HepG2 (cell line): ENCODE measurements at places on chromosomes 1 and 21. TPM values are rescaled to one million over a fixed set of nuclear protein-coding genes. Genes with fewer than 3 reads are reported as not detected.

The CCSAP gene
- 9.0 and 10.0 TPM in 2 replicates for total RNA-seq

The DNALI1 gene
- total RNA-seq = 0.42 and 0.52 TPM in 2 replicates

The BTBD8 gene
- 1.8 TPM in 2 replicates for total RNA-seq

The SLC44A5 gene
- total RNA-seq = 4.2 and 8.0 TPM in 2 replicates

The ASAP3 gene
- total RNA-seq = 28.6 and 37.0 TPM in 2 replicates

The TACSTD2 gene
- not detected in 2 replicates for total RNA-seq

The CD1B gene
- total RNA-seq = not detected in 2 replicates

The OR10Z1 gene
- not detected in 2 replicates for total RNA-seq

GRCh38 chr1:109109906-109110305 lies 4.0 kb upstream of the ELAPOR1 start:
- H3K27me3 ChIP-seq = peaks cover 36% of the 10 kb centered on the region
- H3K36me3 ChIP-seq = no peaks in the 10 kb centered on the region
- H3K4me1 ChIP-seq = peaks cover 28% of the 10 kb centered on the region
- no peak overlapping the region for H3K27ac ChIP-seq
- no peak for DNase-seq
- no peak overlapping the region for H3K4me3 ChIP-seq

- no peaks in the 10 kb centered on the region; the same call in 1 of the 2 replicates for H3K27me3 ChIP-seq
- H3K36me3 ChIP-seq = no peaks in the 10 kb centered on the region
- H3K4me1 ChIP-seq = no peaks in the 10 kb centered on the region
- no peak for DNase-seq
- H3K4me3 ChIP-seq = no peak overlapping the region
These were observed 47.8 kb upstream of the BTG3 start for GRCh38 chr21:17660452-17660851.

GRCh38 chr1:31715873-31716220 lies 12.0 kb upstream of the COL16A1 start:
- H3K27ac ChIP-seq = no peak overlapping the region
- DNase-seq = no peak
- H3K4me1 ChIP-seq = peaks cover 31% of the 10 kb centered on the region
- no peaks in the 10 kb centered on the region for H3K36me3 ChIP-seq
- H3K27me3 ChIP-seq = no peaks in the 10 kb centered on the region; the same call in 2 of the 3 replicates

- peaks cover 7% of the 10 kb centered on the region; the same call in 1 of the 2 replicates for H3K4me1 ChIP-seq
- no peak overlapping the region for H3K27ac ChIP-seq
- no peak for DNase-seq
- no peak overlapping the region for H3K4me3 ChIP-seq
- H3K36me3 ChIP-seq = no peaks in the 10 kb centered on the region
These were observed 13.6 kb downstream of the DENND1B start for GRCh38 chr1:197761654-197762053.

DNA sequence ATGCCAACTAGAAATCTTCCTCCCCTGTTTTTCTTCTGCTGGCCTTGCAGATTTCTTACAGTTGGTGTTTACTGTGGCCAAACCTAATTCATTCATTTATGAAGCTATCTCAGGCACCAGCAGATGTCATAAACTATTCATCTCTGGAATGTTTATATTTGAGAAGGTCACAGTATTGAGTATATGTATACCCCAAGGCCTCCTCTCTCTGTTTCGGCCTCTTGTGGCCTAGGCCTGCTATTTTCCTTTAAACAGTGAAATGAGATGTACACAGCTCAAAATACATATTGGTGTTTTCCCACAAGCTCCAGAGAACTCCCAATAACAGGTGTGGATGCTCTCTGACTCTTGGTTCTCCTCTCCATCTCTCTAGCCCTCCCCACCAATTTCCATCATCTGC lies 520.7 kb upstream of the CAMK1G start:
- no peaks in the 10 kb centered on the region; the same call in 1 of the 2 replicates for H3K27me3 ChIP-seq
- H3K36me3 ChIP-seq = no peaks in the 10 kb centered on the region
- no peak for DNase-seq
- no peak overlapping the region for H3K4me3 ChIP-seq
- no peaks in the 10 kb centered on the region for H3K4me1 ChIP-seq

DNA sequence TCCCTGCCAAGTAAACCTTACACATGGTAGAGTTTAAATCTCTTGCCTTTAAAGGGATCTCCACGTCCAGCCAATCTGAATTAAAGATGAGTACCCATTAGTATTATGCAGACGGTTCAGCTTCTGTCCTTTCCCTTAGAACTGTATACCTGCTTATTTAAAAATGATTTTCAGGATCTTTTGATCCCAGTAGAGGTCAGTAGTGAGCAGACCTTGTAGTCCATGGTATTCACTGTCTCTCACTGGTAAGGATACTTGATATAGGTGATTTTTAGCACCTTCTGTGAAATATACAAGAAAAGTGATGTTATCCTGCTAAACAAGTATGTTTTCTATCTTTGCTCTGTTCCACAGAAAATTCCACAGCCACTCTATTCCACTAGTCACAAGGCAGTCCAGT lies 1211.6 kb upstream of the ADGRL4 start:
- no peaks in the 10 kb centered on the region for H3K36me3 ChIP-seq
- peak; percentile 20 for DNase-seq
- H3K27ac ChIP-seq = no peak overlapping the region
- no peaks in the 10 kb centered on the region for H3K4me1 ChIP-seq
- no peaks in the 10 kb centered on the region for H3K27me3 ChIP-seq

GRCh38 chr1:235073968-235074522 lies 54.6 kb downstream of the TOMM20 start:
- H3K4me3 ChIP-seq = peak overlapping the region; percentile 56
- peak overlapping the region; percentile 99 for H3K27ac ChIP-seq
- H3K36me3 ChIP-seq = no peaks in the 10 kb centered on the region
- DNase-seq = peak; percentile 61

DNA sequence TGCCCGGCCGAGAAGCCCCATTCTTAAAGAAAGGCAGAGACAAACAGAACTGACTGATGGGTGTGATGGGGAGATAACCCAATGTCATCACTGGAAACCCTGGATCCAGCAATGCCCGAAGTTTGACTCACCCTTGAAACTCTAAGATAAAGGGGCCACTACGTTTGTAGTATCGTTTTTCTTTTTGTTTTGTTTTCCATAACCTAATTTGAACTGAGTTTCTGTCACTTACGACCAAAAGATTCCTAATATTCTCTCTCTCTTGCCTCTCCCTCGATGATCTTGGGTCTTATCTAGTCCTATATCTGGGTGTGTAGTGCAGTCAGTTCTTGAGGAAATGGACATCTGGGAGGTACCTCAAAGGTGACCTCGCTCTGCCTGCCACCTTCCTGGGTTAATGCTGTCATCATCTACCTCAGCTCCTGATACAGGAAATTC lies 57.8 kb upstream of the ID3 start:
- H3K4me3 ChIP-seq = no peak overlapping the region
- no peaks in the 10 kb centered on the region for H3K36me3 ChIP-seq
- DNase-seq = no peak
- H3K27ac ChIP-seq = no peak overlapping the region

GRCh38 chr1:89888480-89889322 lies 67.9 kb downstream of the LRRC8D start:
- peaks cover 20% of the 10 kb centered on the region for H3K4me1 ChIP-seq
- no peak for DNase-seq
- no peak overlapping the region for H3K4me3 ChIP-seq
- no peaks in the 10 kb centered on the region for H3K27me3 ChIP-seq
- no peak overlapping the region for H3K27ac ChIP-seq

DNA sequence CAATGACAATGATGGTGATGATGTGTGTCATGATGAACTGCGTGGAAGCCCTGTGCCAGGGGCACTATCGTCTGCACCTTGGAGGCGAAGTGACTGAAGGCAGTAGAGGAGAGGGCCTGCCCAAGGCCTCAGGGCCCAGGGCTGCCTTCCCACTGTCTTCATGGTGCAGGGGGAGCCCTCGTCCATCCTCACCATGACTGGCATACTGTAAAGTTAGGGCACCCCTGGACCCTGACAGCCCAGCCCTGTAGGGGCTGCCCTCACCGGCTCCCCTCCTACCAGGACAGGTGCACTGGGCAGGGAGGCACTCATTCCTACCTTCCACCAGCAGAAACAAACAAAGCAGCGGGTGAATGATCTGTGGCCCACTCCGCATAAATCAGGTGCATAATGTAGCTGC lies 156.9 kb upstream of the C1orf174 start:
- no peak overlapping the region for H3K27ac ChIP-seq
- H3K27me3 ChIP-seq = peaks cover 6% of the 10 kb centered on the region
- H3K4me1 ChIP-seq = no peaks in the 10 kb centered on the region
- H3K36me3 ChIP-seq = no peaks in the 10 kb centered on the region
- H3K4me3 ChIP-seq = no peak overlapping the region
- DNase-seq = no peak

- DNase-seq = no peak
- peaks cover 4% of the 10 kb centered on the region; the same call in 1 of the 2 replicates for H3K27me3 ChIP-seq
- H3K4me3 ChIP-seq = no peak overlapping the region
These were observed 9.1 kb downstream of the COL8A2 start for GRCh38 chr1:36115931-36116330.

DNA sequence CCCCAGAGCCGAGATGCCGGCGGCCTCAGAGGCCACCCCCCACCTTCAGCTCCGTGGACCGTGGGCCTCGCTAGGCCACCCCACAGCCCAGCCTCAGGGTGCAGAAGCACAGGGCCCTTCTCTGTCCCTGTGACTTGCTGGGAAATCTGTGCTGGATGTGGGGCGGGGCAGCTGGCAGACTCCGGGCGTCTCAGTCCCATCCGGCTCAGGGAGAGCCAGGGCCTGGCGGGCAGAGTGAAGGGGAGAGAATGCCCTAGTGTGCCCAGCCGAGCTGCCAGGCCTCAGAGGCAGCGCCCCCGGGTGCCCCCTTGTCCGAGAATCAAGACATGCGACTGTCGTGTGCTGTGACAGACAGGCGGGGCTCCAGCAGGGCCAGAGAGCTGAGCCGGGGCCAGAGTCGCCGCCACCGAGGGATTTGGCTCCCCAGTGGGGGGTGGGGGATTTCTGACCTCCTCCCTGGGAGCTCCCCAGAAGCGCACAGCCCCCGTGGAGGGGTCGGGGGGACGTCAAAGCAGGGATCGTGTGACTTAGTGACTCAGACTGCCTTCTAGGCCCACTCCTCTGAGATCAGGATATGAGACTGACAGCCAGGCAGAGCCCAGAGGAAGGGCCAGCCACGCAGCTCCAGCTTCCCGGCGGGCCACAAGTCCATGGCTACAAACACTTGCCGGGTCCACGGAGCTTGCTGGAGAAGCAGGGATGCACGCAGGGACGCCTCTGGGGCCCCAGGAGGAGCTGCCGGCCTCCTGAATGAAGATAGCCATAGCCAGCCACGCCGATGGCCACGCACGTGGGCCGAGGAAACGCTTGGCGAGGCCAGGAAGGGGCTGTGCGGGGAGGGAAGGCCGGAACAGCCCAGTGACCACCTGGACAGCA lies 11.9 kb downstream of the COL6A1 start:
- H3K4me1 ChIP-seq = peaks cover 17% of the 10 kb centered on the region
- DNase-seq = no peak
- H3K4me3 ChIP-seq = no peak overlapping the region
- no peaks in the 10 kb centered on the region; the same call in 1 of the 2 replicates for H3K27me3 ChIP-seq

GRCh38 chr1:108107658-108108057 lies 92.5 kb downstream of the SLC25A24 start:
- no peaks in the 10 kb centered on the region for H3K27me3 ChIP-seq
- no peaks in the 10 kb centered on the region for H3K4me1 ChIP-seq
- DNase-seq = no peak
- no peak overlapping the region for H3K27ac ChIP-seq
- no peaks in the 10 kb centered on the region for H3K36me3 ChIP-seq

- no peaks in the 10 kb centered on the region for H3K36me3 ChIP-seq
- H3K4me1 ChIP-seq = no peaks in the 10 kb centered on the region
- no peaks in the 10 kb centered on the region for H3K27me3 ChIP-seq
- H3K27ac ChIP-seq = no peak overlapping the region
- H3K4me3 ChIP-seq = no peak overlapping the region
These were observed 69.5 kb upstream of the KCND3 start for GRCh38 chr1:112058815-112059450.

DNA sequence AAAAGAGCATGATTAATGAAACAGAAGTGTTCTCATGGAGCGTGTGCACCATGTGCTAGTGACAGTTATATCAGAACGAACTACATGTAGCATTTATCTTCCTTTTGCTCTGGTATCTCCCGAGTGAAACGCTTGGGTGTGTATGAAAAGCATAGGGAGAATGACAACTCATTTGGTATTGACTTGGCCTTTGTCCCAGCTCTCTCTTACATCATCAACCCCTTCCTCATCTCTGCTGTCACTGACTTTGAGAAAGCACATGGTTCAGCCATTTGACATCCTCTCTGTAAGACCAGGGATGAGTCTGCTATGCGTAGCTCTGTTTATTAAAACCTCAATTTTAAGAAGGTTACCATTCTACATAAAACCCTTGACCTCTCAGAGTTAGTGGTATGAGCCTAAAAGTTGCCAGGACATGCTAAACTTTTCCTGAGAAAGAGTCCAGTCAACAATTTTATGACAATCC lies 201.0 kb downstream of the NRIP1 start:
- H3K27ac ChIP-seq = peak overlapping the region; percentile 76
- H3K36me3 ChIP-seq = no peaks in the 10 kb centered on the region
- peaks cover 50% of the 10 kb centered on the region for H3K4me1 ChIP-seq
- H3K27me3 ChIP-seq = no peaks in the 10 kb centered on the region
- H3K4me3 ChIP-seq = 0 out of 2 replicates have a peak overlapping the region, but pooled peaks have one; percentile 36

GRCh38 chr1:87603626-87604025 lies 274.9 kb downstream of the LMO4 start:
- H3K27me3 ChIP-seq = no peaks in the 10 kb centered on the region
- no peak overlapping the region for H3K4me3 ChIP-seq
- H3K4me1 ChIP-seq = no peaks in the 10 kb centered on the region
- no peak for DNase-seq
- no peak overlapping the region for H3K27ac ChIP-seq
- H3K36me3 ChIP-seq = no peaks in the 10 kb centered on the region

- no peaks in the 10 kb centered on the region for H3K36me3 ChIP-seq
- H3K4me1 ChIP-seq = peaks cover 47% of the 10 kb centered on the region
- no peaks in the 10 kb centered on the region for H3K27me3 ChIP-seq
- peak overlapping the region; percentile 82 for H3K4me3 ChIP-seq
These were observed 945 bp downstream of the CHAF1B start for GRCh38 chr21:36386031-36386642.

GRCh38 chr1:110087812-110088738 lies 17.6 kb upstream of the ALX3 start:
- H3K36me3 ChIP-seq = no peaks in the 10 kb centered on the region
- H3K4me3 ChIP-seq = no peak overlapping the region
- H3K27me3 ChIP-seq = peaks cover 5% of the 10 kb centered on the region; the same call in 1 of the 2 replicates
- H3K4me1 ChIP-seq = peaks cover 14% of the 10 kb centered on the region; the same call in 1 of the 2 replicates
- DNase-seq = peak; percentile 54

DNA sequence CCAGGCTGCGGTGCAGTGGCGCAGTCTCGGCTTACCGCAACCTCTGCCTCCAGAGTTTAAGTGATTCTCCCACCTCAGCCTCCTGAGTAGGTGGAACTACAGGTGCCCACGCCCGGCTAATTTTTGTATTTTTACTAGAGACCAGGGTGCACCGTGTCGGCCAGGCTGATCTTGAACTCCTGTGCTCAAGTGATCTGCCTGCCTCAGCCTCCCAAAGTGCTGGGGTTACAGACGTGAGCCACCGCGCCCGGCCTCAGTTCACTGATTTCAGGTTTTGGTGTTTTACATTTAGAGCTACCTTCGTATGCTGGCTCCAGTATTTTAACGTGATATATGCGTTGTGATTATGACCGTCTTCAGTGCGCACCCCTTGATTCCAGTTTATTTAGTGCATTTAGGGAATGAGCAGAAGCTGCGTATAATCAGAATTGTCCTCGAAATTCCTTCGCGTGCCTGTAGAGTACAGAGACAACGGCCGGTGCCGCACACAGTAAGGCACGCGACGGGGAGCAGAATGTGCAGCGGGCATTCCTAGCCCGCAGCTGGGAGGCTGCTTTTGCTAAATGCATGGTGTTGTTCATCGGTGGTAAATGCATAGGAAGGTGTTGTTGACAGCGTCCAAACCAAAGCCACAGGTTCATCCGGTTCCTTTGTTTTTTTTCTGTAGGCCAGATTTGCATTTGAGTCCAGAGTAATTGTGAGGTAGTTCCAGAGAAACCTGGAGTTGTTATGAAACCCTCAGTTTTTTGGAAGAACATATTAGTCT lies 48.9 kb upstream of the DIP2A start:
- no peaks in the 10 kb centered on the region for H3K4me1 ChIP-seq
- DNase-seq = no peak
- H3K27ac ChIP-seq = no peak overlapping the region
- no peaks in the 10 kb centered on the region for H3K27me3 ChIP-seq
- H3K36me3 ChIP-seq = peaks cover 31% of the 10 kb centered on the region; the same call in 2 of the 3 replicates
